Suprapubic skin (tissue), 4 donors: ENCODE measurements at places on chromosomes 13 and 19.

DNA sequence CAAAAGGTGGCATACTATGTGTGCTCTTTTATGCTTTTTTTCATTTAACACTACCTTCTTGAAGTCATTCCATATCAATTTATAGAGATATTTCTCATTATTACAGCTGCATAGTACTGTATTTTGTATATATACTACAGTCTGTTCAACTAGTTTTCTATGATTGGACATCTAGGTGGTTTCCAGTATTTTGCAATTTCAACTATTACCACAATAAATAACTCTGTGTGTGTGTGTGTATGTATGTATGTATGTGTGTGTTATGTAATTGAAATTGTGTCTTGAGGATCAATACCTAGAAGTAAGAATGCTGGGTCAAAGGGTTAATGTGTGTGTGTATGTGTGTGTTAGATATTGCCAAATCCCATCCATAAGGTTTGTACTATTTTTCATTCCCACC is 7.0 kb downstream of the LPAR6 start:
- peaks cover 72% of the 10 kb centered on the region for H3K4me1 ChIP-seq
- no peak overlapping the region for H3K4me3 ChIP-seq
- H3K36me3 ChIP-seq = no peaks in the 10 kb centered on the region
- no peak for DNase-seq
- peak overlapping the region; percentile 10 for H3K27ac ChIP-seq

DNA sequence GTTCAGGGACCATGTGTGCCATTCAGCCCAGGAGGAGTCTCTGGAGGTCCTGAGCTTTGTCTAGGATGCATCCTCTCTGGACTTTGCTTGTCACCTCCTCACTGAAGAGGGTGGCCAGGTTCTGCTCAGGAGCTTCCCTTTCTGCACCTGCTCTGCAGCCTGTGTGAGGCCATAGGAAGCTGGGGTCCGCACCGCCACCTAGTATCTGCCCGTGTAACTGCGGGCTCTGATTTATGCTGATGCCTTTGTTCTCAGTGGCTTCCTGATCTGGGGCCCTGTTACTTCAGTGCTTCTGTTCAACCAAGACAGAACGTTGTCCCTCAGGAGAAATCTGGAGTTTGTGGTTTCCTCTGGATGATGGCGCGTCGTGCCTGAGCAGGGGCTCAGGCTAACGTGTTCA is 15.5 kb downstream of the ZNF610 start:
- H3K36me3 ChIP-seq = peaks cover 52% of the 10 kb centered on the region
- H3K4me1 ChIP-seq = no peaks in the 10 kb centered on the region
- no peak overlapping the region for H3K4me3 ChIP-seq
- H3K27ac ChIP-seq = no peak overlapping the region
- DNase-seq = no peak

GRCh38 chr13:73929287-73929932 is 204.8 kb downstream of the KLF12 start:
- no peak overlapping the region for H3K4me3 ChIP-seq
- no peaks in the 10 kb centered on the region for H3K36me3 ChIP-seq
- no peaks in the 10 kb centered on the region for H3K27me3 ChIP-seq

- H3K4me1 ChIP-seq = peaks cover 9% of the 10 kb centered on the region
- H3K27me3 ChIP-seq = peaks cover 10% of the 10 kb centered on the region
- no peaks in the 10 kb centered on the region for H3K36me3 ChIP-seq
- H3K4me3 ChIP-seq = no peak overlapping the region
Observed at GRCh38 chr13:112962911-112963625, 5.9 kb upstream of the MCF2L start.

DNA sequence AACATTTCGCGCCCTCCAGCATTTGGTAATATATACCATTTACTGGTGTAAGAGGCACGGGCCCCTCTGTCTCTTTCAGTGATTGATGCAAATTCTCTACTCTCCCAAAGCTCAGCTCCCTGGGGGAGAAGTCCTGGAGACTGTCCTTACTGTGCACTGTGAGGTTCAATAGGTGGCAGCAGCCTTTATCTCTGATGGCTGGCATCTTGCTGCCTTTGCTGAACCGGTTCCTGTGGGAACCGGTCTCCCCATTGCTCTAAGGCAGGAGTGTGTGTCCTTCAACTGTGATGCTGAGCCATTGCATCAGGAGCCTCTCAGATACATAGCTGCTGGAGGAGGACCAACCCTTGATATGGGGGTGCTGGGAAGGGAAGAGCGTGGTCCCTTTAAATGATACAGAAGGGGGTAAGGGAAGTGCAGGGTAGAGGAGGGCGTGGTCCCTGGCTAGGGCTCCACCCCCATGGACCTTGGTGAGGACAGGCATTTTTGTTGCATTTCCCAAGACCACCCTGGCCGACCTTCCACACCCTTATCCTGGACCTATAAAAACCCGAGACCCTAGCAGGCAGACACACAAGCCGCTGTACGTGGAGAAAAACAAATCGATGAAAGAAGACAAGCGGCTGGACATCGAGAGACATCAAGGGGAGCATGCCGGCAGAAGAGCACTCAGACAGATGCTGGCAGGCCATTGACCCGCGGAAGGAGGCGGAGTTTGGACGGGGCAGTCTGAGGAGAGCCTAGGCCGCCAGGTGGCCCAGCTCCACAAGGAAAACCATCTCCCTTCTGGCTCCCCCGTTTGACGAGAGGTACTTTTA is 41.1 kb upstream of the GTF3A start:
- DNase-seq = no peak
- no peaks in the 10 kb centered on the region for H3K36me3 ChIP-seq
- no peaks in the 10 kb centered on the region for H3K4me1 ChIP-seq
- H3K27me3 ChIP-seq = peaks cover 3% of the 10 kb centered on the region

GRCh38 chr13:110875241-110875640 is 39.6 kb downstream of the ANKRD10 start:
- peaks cover 22% of the 10 kb centered on the region for H3K4me1 ChIP-seq
- peak overlapping the region; percentile 42 for H3K4me3 ChIP-seq
- no peaks in the 10 kb centered on the region for H3K27me3 ChIP-seq
- no peaks in the 10 kb centered on the region for H3K36me3 ChIP-seq
- H3K27ac ChIP-seq = no peak overlapping the region

DNA sequence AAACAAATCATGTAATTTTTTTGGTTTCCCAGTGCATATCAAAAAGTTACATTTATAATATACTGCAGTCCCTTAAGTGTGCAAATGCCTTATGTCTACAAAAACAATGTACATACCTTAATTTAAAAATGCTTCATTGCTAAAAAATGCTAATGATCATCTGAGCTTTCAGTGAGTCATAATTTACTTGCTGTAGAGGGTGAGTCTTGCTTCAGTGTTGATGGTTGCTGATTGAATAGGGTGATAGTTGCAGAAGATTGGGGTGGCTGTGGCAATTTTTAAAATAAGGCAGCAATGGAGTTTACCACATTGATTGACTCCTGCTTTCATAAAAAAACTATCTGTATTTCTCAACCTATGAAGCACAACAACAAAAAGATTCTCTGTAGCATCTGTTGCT is 613.9 kb downstream of the TBC1D4 start:
- no peak overlapping the region for H3K27ac ChIP-seq
- H3K4me3 ChIP-seq = no peak overlapping the region
- no peaks in the 10 kb centered on the region for H3K27me3 ChIP-seq
- no peaks in the 10 kb centered on the region for H3K4me1 ChIP-seq
- DNase-seq = no peak

GRCh38 chr19:37243206-37243632 is 25.2 kb downstream of the ZNF383 start:
- no peak overlapping the region for H3K4me3 ChIP-seq
- no peak overlapping the region for H3K27ac ChIP-seq
- H3K27me3 ChIP-seq = no peaks in the 10 kb centered on the region
- no peaks in the 10 kb centered on the region for H3K4me1 ChIP-seq
- no peak for DNase-seq

- no peak for DNase-seq
- H3K27me3 ChIP-seq = no peaks in the 10 kb centered on the region
- H3K4me3 ChIP-seq = no peak overlapping the region
- H3K27ac ChIP-seq = no peak overlapping the region
- no peaks in the 10 kb centered on the region for H3K36me3 ChIP-seq
Observed at GRCh38 chr13:22749626-22750025, 431.2 kb upstream of the SGCG start.

DNA sequence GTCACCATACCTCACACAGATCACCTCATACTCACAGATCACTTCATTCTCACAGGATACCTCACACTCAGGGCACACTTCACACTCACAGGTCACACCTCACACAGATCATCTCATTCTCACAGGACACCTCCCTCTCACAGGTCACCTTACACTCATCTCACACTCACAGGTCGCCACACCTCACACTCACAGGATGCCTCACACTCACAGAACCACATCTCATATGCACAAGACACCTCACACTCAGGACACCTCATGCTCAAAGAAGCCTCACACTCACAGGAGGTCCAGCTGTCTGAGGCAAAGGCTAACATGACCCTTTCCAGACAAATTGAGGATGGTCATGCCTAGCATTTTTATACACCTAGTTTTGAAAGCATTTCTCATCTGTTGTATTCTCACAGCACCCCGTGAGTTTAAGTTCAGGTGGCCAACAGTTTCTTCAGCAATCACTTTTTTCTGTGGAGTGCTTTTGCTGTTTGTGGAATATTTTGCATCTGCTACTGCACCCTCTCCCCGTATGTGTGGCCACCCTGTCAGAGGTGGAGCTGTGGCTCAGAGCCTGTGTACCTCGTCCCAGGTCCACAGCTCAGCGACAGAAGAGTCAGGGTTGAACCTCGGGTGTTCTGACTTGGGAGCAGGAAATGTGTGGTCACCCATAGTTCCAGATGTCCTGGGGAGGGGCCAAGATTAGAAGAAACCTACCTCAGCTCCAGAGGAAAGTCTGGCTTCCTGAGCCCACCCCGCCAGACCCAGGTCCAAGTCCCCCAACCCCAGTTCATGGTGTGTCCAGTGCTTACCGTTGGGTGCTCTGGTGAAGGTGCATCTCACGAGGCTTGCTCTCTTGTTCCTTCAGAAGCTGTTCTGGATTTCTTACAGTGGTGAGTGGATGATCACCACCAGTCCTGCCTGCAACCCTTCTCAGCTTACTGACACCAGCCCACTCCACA is 7.6 kb downstream of the F7 start:
- peaks cover 15% of the 10 kb centered on the region for H3K4me1 ChIP-seq
- no peaks in the 10 kb centered on the region for H3K36me3 ChIP-seq
- no peak overlapping the region for H3K27ac ChIP-seq

DNA sequence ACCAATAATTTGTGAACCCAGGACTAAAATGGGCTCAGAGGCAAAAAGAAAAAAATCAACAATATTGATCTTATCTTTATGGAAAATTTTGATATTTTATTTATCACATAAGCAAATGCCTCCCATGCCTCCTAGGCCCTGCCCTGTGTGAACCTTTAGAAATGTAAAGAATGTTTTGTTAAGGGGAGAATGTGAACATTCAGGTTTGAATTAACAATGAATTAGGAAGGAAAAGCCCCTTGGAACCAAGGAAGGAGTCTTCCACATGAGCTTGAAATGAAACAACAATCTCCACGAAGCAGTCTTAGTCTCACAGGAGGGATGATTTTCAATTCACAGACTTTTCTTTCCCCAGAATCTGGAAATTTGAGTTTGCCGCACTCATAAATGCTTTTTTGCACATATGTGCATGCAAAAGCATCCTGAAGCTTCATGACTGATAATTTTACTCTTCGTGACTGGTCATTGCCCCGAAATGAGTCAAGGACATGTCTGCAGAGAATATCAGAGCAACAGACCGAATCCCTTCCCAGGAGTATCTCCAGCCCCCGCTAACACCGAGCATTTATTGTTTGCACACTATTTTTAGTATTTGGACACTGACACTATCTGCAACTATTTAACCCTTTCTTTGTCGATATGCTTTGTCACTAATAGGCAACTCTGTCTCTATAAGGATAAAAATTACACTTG is 135.2 kb downstream of the DCT start:
- H3K36me3 ChIP-seq = no peaks in the 10 kb centered on the region
- peaks cover 7% of the 10 kb centered on the region for H3K4me1 ChIP-seq
- no peaks in the 10 kb centered on the region for H3K27me3 ChIP-seq
- no peak overlapping the region for H3K27ac ChIP-seq
- no peak for DNase-seq
- no peak overlapping the region for H3K4me3 ChIP-seq
